Bronchial epithelial cell (primary cell): ENCODE measurements at places on chromosomes 1 and 21. TPM values are rescaled to one million over a fixed set of nuclear protein-coding genes. Genes with fewer than 3 reads are reported as not detected.
A peak's percentile ranks its signal among the peaks of the same experiment; 100 is the strongest.

Gene CGN
- 4.2 and 12.5 TPM in 2 replicates for total RNA-seq

Gene LAMB3
- 1,162 and 3,106 TPM in 2 replicates for total RNA-seq

Gene MAP10
- 0.38 and 0.53 TPM in 2 replicates for total RNA-seq

Gene PCBP3
- 0.13 TPM in 1 of 2 replicates, not detected in the other for total RNA-seq

Gene GBP4
- under 0.01 TPM in 2 replicates for total RNA-seq

Gene SPRR2A
- 1.3 and 3.8 TPM in 2 replicates for total RNA-seq

Gene LHX8
- total RNA-seq = not detected in 2 replicates

Gene DMBX1
- total RNA-seq = not detected in 2 replicates

Gene WLS
- total RNA-seq = 34.1 and 39.8 TPM in 2 replicates

Gene PRDM16
- 0.79 and 13.4 TPM in 2 replicates for total RNA-seq

Gene KIF17
- total RNA-seq = 1.0 and 3.2 TPM in 2 replicates

Gene THEM4
- total RNA-seq = 6.7 and 9.7 TPM in 2 replicates

DNA sequence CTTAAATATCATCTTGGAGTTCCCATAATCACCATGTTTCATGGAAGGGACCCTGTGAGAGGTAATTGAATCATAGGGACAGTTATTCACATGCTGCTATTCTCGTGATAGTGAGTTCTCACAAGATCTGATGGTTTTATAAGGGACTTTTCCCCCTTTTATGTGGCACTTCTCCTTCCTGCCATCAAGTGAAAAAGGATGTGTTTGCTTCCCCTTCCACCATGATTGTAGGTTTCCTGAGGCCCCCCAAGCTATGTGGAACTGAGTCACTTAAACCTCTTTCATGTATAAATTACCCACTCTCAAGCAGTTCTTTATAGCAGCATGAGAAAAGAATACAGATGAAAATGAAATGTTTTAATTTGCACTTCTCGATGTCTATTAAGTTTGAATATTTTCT is 112.0 kb downstream of the ZNF648 start:
- no peak for DNase-seq

DNA sequence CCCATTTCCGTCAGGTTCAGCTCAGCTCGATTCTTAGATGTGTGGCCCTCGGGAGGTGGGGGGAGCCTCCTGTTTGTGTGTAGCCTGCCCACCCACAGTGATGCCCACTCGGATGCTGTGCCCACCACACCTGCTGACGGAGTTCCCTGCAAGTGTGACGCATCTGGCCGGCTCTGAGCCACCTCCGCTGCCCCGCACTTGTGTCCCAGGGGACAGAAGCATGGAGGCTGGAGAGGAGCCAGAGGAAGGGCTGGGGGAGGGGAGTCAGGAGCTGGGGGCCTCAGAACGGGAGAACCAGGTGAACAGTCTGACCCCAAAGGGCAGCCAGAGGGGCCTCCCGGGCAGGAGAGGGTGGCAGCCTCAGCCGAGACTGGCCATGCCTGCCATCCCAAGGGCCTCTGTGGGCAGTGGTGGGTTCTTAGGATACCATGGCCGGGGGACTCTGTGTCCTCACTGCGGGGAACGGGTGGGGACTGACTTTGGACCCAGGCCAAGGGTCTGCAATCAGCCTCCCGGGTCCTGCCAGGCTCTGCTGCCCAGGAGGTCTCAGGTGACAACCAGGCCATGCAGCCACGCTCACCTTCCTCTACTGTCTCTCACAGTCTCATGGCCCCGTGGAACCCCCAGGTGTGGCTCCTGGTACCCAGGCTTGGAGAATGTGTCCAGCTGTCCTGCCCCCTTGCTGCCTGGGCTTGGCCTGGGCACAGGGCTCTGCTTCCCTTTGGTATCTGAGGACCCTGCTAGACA is 267.2 kb upstream of the VAMP3 start:
- no peak for DNase-seq

GRCh38 chr21:46091118-46091517 is 6.8 kb upstream of the COL6A2 start:
- DNase-seq = no peak

DNA sequence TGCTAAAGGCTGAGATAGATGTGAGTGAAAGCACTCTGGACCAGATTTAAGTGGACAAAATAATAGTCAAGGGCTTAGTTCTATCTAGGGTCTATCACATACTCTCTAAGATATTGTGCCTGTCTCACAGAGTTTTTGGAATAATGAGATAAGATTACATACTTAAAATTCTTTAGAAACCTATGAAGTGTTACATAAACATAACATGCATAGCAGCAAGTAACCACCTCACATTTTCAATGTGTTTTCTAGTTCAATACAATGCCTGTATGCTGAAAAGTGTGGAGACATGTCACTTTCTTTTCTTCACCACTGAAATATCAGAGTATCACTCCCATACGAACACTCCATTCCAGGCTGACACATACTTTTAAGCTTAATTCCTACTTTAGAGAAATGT is 16.2 kb downstream of the SDCCAG8 start:
- DNase-seq = no peak

- DNase-seq = peak; percentile 24
Measured at GRCh38 chr1:234926559-234927311, 201.9 kb downstream of the TOMM20 start.

GRCh38 chr1:109635862-109636200 is 16.2 kb downstream of the AMPD2 start:
- no peak for DNase-seq

GRCh38 chr1:24562625-24563024 is 6.7 kb downstream of the NCMAP start:
- peak; percentile 28 for DNase-seq

DNA sequence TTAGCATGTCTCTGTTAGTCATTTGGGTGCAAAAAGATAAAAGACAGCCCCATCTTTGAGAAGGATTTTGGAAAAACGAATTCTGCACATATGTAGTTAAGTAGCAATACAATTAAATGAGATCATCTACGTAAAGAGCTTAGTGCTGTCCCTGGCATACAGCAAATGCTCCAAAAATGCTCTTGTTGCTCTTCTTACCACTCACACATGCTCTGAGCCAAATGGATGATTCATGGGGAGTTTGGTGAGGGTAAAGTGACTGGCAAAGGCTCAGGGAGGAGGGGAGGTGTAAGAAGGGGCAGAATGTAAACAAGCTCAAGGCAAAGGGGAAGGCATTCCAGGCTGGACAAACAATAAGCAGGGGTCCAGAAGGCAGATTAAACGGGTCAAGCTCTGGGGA is 191.9 kb downstream of the AK5 start:
- peak; percentile 76 for DNase-seq

- no peak for DNase-seq
Measured at GRCh38 chr1:81209461-81209860, 591.3 kb upstream of the ADGRL2 start.

GRCh38 chr1:30478799-30479563 is 244.4 kb downstream of the MATN1 start:
- no peak for DNase-seq

DNA sequence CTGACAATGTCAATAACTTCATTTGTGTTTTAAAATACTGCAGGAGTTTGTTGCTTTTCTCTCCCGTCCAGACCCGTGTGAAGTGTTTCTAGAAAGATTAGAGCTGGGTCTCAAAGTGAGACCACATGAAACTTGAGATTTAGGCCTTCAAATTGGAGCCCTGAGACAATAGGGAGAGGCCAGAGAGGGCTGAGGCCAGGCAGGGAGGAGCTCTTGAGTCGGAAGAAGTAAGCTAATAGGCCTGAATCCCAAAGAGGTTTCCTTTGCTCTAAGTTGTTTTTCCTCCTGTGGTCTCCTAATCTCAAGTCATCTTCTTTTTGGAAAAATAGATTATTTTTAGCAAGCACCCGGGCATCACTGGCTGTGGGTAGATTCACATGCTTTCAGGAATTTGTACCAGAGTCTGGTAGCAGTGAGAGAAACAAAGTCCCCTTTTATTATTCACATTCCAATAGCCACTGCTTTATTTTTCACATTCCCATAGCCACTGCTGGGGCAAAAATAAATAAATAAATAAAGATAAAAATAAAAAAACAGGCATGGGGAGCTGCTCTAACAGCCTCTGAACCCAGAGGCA is 25.6 kb downstream of the CD244 start:
- no peak for DNase-seq

DNA sequence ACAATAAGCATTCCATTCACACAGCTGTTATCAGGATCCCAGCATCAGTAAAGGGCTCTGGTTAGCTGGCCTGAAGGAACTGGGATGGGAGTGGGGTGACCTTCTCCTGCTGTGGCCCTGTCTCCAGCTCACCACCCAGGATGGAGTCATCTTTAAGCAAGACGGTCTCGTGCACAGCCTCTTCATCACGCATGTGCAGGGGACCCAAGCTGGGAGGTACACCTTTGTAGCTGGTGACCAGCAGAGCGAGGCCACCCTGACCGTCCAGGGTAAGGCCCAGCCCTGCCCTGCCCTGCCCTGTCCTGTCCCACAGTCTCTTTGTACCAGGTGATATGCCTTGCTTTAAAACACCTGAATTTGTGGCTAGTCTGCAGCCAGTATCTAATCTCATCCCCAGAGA is 24.3 kb downstream of the IGFN1 start:
- DNase-seq = no peak

GRCh38 chr1:219163401-219163954 is 10.2 kb upstream of the LYPLAL1 start:
- DNase-seq = no peak

DNA sequence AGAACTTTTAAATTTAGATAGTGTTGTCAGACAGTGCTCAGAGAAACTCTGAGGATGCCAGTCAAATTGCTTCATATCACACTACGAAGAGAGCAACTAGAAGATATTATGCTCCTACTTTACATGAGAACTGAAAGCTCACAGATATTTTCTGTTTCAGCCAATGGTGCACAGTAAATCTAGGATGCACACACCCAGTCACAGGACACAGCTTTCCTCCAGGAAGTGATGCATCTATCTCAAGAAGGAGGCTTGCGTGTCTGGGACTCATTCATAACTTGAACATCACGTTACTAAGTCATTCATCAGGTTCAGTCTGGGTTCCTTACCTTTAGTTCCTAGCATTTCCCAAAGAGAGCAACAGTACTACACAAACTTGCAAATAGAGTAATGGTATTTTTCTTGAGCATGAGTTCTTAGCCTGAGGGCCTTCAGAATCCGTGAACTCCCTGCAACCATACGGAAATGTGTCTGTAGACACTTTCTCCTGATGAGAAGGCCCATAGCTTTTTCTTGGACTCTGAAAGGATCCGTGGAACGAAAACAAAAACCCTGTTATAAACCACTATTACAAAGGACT is 12.2 kb downstream of the ZNF697 start:
- DNase-seq = peak; percentile 44

GRCh38 chr21:14080040-14080763 is 130.6 kb downstream of the LIPI start:
- no peak for DNase-seq

- DNase-seq = peak; percentile 36
Measured at GRCh38 chr1:157691285-157691920, 9.2 kb downstream of the FCRL3 start.

DNA sequence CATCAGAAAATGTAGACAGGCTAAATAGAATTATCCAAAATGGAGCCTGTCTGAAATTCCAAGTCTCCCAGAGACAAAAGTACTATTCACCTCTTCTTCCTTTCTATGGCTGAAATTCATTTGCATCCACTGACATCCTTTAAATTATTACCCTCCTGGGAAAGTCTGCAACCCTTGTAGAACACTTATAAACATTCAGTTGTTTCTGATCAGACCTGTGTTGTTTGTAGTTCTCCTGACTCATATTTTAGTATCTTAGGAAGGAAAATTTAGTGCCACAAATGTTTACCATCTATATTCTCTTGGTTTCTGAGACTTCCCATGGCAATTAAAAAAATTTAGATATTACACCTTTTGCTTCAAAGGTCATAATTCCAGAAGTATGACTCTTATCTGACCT is 69.6 kb upstream of the C1orf105 start:
- no peak for DNase-seq

GRCh38 chr1:101308935-101309333 is 72.1 kb downstream of the S1PR1 start:
- peak; percentile 50 for DNase-seq
